Stimulated activated CD8-positive, alpha-beta memory T cell treated with anti-CD3 and anti-CD28 coated beads, Interleukin-4, amount 100 ng/mL, for 1 hour (primary cell): ENCODE measurements at places on chromosomes 6 and 20.

- DNase-seq: no peak
Measured at GRCh38 chr6:111354758-111355555, 128.1 kb downstream of the REV3L start.

DNA sequence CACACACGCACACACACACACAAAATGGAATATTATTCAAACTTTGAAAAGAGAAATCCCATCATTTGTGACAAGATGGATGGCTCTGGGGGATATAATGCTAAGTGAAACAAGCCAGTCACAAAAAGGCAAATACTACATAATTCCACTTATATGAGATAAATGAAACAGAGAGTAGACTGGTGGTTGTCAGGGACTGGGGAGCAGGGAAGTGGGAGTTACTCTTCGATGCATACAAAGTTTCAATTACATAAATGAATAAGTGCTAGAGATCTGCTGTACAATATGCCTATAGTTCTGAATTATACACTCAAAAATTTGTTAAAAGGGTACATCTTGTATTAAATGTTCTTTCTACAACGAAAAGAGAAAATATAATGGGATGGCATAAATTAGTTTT lies 58.1 kb upstream of the PLN start:
- no peak for DNase-seq

- no peak for DNase-seq
Measured at GRCh38 chr6:54932622-54933021, 86.1 kb downstream of the FAM83B start.

GRCh38 chr6:83057705-83058321 lies 7.8 kb downstream of the UBE3D start:
- DNase-seq: no peak

DNA sequence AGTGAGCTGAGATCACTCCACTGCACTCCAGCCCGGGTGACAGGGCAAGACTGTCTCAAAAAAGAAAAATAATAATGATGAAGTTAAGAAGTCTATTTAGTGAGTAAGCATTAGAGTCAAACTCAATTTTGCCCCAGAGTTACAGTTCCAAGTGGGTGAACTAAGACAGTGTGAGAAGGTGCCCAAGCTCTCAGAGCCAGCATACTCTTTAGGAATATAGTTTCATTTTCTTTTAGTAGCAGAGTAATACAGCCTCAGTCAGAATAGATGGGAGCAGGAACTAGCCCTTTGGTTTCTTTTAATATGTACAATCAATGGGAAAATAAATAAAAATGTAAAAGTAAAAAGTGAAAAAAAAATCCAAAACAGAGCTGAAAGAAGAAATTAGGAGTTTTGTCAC lies 87.0 kb upstream of the ADGRF1 start:
- DNase-seq: no peak

GRCh38 chr20:35305682-35306556 lies 13.7 kb upstream of the FAM83C start:
- DNase-seq: no peak

GRCh38 chr20:11935212-11936154 lies 17.8 kb downstream of the BTBD3 start:
- no peak for DNase-seq

DNA sequence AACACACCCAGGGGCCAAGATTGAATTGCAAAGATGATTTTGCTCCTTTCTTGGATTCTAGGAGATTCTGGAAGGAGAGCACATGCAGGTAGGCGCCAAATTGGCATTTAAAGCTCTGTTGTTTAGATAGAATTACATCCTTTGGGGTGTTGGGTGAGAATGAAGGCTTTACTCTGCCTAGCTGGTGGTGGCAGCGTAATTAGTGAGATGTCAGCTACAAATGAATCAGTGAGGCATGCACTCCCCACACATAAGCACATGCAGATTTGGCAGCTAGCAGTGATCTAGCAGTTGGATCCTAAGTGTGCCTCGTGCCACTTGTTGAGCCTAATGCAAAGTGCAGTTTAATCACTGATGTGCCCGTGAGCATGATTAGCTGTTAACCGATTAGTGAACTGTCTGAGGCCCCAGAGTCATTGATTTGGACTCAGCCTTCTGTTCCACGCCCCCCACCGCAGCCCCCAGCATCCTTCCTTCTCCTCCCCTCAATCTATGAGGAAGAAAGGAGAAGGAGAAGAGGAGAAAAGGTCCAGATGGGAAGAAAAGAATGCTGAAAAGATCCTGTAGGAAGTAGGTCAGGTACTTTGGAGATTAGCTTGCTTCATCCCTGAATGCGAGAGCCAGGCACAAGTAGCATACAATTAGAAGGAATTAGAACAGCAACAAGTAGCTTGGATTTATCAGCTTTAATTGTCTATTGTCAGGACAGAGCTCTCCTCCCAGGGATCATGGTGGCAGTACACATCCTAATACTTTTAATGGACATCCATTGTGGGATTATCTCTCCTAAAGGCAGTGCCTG lies 6.0 kb upstream of the PRDM1 start:
- DNase-seq: no peak

- DNase-seq: no peak
Measured at GRCh38 chr6:7546383-7546782, 4.9 kb downstream of the DSP start.

DNA sequence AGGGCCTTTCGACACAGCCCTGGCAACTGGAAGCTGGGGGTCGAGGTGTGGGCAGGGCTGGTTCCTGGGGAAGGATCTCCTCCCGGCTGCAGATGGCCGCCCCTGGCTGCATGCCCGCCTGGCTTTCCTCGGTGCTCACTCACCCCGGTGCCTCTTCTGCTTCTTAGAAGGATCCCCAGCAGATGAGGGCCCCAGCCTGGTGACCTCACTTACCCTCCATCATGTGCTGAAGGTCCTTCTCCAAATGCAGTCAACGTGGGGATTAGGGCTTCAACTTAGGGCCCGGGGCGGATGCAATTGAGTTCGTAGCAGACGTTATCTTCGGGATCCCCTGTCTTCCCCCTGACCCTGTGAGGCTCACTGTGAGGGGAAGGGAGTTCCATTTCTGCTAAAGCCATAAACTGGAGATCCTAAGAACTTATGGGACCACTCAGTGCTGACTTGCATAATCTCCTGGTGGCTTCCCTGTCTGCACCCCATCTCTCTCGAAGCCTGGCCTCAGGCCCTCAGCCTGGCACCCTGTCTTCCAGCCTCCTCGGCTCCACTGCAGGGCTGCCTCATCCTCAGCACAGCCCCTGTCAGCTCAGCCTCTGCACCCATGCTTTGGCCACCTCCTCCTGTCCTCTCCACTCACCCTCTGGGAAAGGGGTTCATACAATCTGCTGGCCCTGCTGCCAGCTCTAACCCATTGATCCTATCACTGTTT lies 92.6 kb downstream of the THBS2 start:
- no peak for DNase-seq

GRCh38 chr6:130682066-130682465 lies 145.1 kb upstream of the SMLR1 start:
- no peak for DNase-seq

DNA sequence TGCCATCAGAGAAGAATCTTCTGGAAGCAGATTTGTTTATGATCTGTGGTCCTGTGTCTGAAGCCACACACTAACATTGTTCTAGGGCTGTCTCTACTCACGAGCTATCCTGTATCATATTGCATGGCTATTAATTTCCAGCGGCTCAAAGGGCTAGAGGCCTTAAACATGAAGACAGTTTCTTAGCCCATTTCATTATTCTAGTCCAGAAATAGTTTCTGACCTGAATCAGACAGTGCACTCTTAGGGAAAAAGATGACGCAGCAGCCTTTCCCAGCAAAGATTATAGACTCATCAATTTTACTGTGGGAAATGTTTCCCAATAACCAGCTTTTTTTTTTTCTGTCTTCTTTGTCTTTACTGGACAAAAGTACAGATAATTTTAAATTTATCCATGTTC lies 105.3 kb upstream of the SUPT3H start:
- DNase-seq: no peak

GRCh38 chr6:146123616-146124015 lies 94.8 kb downstream of the GRM1 start:
- DNase-seq: no peak

DNA sequence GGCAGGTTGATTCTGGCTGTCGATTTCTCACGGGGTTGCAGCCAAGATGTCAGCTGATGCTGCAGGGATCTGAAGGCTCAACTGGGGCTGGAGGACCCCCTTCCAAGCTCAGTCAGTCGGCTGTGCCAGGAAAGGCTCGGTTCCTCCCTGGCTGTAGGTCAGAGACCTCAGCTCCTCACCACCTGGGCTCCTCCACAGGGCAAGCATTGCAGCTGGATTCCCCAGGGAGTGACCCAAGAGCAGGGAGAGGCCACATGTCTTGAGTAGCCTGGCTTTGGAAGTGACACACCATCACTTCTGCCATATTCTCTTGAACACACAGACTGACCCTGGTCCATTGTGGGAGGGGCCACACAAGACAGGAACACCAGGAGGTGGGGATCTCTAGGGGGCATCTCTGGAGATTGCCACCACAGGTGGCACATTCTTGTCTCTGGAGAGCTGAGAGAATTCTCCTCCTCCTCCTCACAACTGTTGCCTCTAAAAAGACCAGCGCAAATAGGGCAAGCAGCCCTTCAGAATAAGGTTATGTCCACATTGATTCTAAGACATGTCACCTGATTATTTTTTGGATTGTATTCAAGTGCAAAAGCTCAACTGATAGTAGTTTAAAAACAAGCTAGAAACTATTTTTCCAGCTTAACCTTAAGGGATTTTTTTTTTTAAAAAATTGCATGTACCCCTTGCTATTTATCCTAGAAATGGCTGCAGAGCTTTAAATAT lies 270.5 kb downstream of the NRN1 start:
- no peak for DNase-seq

DNA sequence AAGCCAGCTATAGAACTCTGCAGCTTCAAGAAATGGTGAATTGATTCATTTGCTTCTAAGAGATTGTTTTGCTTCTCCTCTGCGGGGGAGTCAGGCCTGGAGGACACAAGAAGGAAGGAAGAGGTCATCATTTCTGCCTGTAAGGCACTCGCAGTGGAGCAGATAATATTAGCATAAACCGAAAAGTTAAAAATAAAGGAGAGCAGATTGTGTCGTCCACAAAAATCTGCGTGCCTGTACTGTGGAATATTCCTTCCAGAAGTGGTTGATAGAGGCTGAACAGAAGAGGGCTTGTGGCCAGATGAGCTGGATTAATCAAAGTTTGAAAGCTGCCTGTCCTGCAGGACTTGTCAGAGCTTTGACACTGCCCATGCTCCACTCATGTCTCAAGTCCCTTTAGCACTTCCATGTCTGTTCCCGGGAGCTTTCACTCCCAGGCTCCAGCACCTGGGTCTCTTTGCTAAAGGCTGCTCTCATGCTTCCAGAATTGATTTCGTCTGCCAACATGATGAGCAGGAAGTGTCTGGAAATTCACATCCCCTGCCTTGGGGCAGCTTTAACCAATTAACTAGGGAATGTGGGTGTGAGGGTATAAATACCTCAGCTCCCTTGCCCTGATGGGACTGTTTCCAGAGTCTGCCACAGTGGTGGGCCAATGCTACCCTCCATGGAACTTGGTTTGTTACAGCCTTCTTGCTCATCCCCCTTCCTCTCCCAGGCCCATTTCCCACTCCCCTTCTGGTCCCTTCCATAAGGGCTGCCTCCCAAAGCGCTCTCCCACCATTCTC lies 65.1 kb upstream of the STX16 start:
- DNase-seq: no peak

GRCh38 chr6:150207931-150208570 lies 65.2 kb downstream of the PPP1R14C start:
- no peak for DNase-seq
